ENCODE measurements at places on chromosomes 3 and 15.

- peak; percentile 27 for DNase-seq
These were observed 281.9 kb upstream of the ONECUT1 start for GRCh38 chr15:53072077-53072476.

DNA sequence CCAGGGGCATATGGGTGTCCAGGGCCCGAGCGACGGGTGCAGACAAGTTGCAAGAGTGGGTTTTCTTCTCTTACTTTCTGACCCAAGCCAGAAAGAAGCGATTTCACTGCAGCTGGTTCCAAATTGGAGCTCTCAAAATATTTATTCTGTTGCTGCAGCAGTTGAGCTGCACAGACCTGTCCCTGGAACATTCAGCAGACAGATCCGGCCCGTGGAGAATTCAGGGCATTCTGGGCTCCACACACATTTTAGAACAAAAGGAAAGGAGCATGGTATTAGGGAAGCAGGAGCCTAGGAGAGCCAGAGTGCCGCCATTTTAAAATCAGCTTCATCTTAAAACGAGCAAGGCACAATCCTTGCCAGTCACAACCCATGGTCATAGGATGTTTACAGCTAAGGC is 135.3 kb upstream of the TPM1 start:
- no peak for DNase-seq

DNA sequence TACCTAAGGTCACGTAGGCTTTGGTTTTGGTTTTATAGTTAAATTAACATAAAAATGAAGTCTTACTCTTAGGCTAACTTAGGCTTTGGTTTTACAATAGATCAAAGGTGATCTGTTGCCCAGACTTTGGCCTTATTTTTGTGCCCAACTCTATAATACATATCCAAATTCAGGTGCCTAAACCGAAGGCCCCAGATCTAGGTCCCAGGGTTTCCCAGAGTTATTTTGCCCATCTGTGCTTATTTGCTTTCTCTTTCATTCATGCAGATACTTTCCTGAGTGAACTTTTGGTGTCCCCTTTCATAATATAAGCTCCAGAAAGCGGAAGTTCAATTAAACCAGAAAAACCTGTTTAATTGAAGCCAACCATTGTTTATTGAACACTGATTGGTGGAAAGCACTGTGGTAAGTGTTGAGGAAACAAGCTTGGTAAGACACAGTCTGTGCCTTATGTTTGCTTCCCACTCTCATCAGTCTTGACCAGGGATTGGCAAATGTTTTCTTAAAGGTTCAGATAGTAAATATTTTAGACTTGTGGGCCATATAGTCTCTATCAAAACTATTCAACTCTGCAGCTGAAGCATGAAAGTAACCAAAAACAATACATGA is 209.7 kb downstream of the WDR72 start:
- no peak for DNase-seq

- no peak for DNase-seq
These were observed 298.5 kb downstream of the RPLP1 start for GRCh38 chr15:69751147-69751546.

- DNase-seq: no peak
These were observed 474.1 kb upstream of the KCNMB2 start for GRCh38 chr3:178062126-178062525.

DNA sequence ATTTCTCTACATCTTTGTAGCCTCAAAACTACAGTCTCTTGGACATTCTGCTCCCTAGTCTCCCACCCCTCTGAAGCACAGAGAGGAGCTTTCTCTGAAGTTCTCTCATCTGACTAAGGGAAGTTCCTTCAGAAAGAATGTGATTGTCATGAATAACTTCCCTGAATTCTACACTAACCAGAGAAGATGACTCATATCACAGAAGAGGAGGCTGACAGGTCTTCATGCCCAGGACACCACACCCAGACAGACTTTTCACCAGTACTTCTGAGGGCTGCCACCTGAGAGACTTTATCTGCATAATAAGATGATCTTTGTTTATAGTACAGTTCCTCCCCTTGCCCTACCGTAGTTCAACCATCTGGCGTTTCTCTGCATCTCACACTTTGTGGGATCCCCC is 52.8 kb downstream of the CDIN1 start:
- peak; percentile 84 for DNase-seq

GRCh38 chr3:126573492-126574117 is 14.9 kb upstream of the C3orf22 start:
- DNase-seq: no peak

DNA sequence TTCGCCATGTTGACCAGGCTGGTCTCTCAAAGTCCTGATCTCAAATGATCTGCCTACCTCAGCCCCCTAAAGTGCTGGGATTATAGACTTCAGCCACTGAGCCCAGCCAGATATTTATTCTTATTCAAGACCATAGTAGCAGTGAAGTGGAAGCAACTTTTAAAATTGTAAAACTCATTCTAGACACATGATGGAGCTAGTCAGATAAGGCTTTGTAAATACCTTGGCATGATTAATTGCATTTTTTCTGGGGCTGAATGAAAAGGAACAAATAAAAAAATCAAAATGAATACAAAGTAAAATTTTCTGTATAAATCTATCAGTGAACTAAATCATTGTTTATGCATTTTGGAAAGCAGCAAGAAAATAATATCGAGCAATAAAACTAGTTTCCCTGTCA is 4.1 kb upstream of the MYO1E start:
- DNase-seq: no peak

DNA sequence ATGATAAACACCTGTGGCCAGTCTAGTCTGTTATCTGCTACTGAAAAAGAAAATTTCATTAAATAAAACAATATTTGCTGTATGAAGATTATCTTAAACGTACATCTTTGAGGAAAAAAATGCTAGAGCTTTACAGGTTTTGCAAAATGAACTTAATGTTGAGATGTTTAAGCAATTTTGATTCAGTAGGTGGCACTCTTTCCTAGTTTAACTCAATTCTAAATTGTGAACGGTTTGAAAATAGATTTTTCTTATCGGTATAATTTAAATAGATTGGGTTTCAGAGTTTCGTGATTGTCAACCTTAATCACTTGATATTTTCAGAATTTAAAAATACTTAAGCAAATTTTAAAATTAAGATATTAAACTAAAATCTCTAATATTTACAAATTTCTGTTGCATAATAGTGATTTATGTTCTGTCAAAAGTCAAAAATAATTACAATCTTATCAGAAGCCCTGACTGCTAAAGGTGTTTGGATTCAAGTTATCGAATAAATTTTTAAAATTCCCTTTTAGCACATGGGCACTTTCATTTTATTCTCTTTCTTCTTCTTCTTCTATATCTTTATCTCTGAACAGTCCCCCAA is 7.0 kb upstream of the RNF111 start:
- DNase-seq: peak; percentile 37

GRCh38 chr3:196739671-196740480 is at the start of gene PAK2:
PAK2 (plus strand) TSS chr3:196739857; CDS start chr3:196782647, 42,790 bp downstream.
- DNase-seq: peak; percentile 90

GRCh38 chr3:109072194-109072593 is 45.7 kb downstream of the MORC1 start:
- DNase-seq: no peak

- DNase-seq: no peak
These were observed 143.4 kb upstream of the TSC22D2 start for GRCh38 chr3:150264561-150265279.

- peak; percentile 18 for DNase-seq
These were observed 13.7 kb upstream of the ULK4 start for GRCh38 chr3:41975416-41976103.

- no peak for DNase-seq
These were observed 129.9 kb downstream of the P3H2 start for GRCh38 chr3:189990826-189991225.

Measured in fibroblast of skin of back (primary cell).